ENCODE measurements at places on chromosomes 5 and 9. TPM values are rescaled to one million over a fixed set of nuclear protein-coding genes. Genes with fewer than 3 reads are reported as not detected.

REEP2 gene
- total RNA-seq, result 7.7 TPM

- no peaks in the 10 kb centered on the region for H3K36me3 ChIP-seq
- H3K4me3 ChIP-seq, result no peak overlapping the region
- no peaks in the 10 kb centered on the region for H3K27me3 ChIP-seq
- no peak for DNase-seq
- no peak overlapping the region for H3K27ac ChIP-seq
These were observed 8.1 kb downstream of the SEMA4D start for GRCh38 chr9:89489548-89490530.

CARTPT gene
- total RNA-seq, result not detected

GRCh38 chr5:75512383-75513074, 838 bp downstream of the POLK start:
- peaks cover 74% of the 10 kb centered on the region for H3K4me1 ChIP-seq
- H3K36me3 ChIP-seq, result no peaks in the 10 kb centered on the region
- no peaks in the 10 kb centered on the region for H3K27me3 ChIP-seq
- H3K27ac ChIP-seq, result peak overlapping the region; percentile 92

ZFP37 gene
- total RNA-seq, result 3.5 TPM

DNA sequence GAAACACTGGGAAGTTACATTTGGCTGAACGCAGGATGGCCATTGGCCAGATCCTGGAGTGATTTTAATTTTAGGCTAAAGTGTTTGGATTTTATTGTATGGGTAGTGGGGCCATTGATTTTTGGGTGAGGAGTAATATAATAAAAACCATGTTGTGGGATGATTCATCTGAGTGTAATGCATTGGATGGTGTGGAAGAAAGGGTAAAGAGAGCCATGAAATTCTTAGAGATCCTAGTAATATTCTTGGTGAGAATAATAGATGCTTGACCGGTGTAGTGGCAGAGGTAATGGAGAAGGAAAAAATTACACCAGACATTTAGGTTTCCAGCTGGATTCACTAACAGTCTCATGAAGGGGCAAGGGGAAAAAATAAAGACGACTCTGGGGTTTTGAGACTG, 158.1 kb downstream of the NPR3 start:
- no peak overlapping the region for H3K27ac ChIP-seq
- no peaks in the 10 kb centered on the region for H3K36me3 ChIP-seq
- H3K4me3 ChIP-seq, result no peak overlapping the region
- DNase-seq, result no peak
- no peaks in the 10 kb centered on the region for H3K4me1 ChIP-seq

- H3K27ac ChIP-seq, result no peak overlapping the region
- H3K27me3 ChIP-seq, result peaks cover 4% of the 10 kb centered on the region
- H3K36me3 ChIP-seq, result no peaks in the 10 kb centered on the region
- no peak for DNase-seq
- H3K4me3 ChIP-seq, result no peak overlapping the region
These were observed 92.7 kb upstream of the SMIM23 start for GRCh38 chr5:171692936-171693335.

TSSK1B gene
- total RNA-seq, result not detected

- no peak for DNase-seq
- no peaks in the 10 kb centered on the region for H3K27me3 ChIP-seq
- H3K4me3 ChIP-seq, result no peak overlapping the region
- H3K36me3 ChIP-seq, result no peaks in the 10 kb centered on the region
- H3K4me1 ChIP-seq, result no peaks in the 10 kb centered on the region
These were observed 214.9 kb upstream of the WWC1 start for GRCh38 chr5:168076561-168076991.

- H3K27ac ChIP-seq, result no peak overlapping the region
- no peaks in the 10 kb centered on the region for H3K27me3 ChIP-seq
- H3K4me1 ChIP-seq, result no peaks in the 10 kb centered on the region
- H3K36me3 ChIP-seq, result peaks cover 95% of the 10 kb centered on the region
These were observed 58.1 kb downstream of the PPIP5K2 start for GRCh38 chr5:103178167-103178566.

DNA sequence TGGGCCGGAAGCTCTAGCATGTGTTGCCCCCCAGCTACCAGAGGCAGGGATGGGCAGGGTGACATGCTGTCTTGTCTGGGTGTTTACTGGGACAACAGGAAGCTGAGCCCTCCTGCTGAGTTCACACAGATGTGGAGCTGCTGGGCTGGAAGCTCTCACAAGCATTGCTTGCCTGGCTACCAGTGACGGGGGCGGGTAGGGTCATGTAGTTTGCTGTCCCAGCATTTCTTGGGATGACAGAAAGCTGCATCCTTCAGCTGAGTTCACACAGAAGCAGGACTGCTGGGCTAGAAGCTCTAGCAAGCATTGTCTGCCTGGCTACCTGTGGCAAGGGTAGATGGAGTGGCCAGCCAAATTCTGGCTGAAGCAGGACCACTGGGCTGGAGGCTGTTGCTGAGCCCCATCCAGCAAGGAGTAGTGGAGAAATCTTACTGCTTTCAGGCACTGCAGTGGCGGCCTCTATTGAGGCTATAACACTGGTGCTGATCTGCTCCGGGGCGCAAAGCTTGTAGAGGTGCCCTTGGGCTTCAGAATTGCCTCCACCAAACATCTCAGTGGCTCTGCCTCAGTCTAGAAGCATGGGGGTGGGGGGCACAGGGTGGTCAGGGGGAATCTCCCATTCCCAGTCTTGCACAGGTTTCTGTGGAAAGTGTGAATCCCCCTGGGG, 25.1 kb downstream of the POLK start:
- no peaks in the 10 kb centered on the region for H3K36me3 ChIP-seq
- peaks cover 13% of the 10 kb centered on the region for H3K4me1 ChIP-seq
- no peak for DNase-seq
- no peak overlapping the region for H3K27ac ChIP-seq
- H3K4me3 ChIP-seq, result no peak overlapping the region
- H3K27me3 ChIP-seq, result no peaks in the 10 kb centered on the region

DNA sequence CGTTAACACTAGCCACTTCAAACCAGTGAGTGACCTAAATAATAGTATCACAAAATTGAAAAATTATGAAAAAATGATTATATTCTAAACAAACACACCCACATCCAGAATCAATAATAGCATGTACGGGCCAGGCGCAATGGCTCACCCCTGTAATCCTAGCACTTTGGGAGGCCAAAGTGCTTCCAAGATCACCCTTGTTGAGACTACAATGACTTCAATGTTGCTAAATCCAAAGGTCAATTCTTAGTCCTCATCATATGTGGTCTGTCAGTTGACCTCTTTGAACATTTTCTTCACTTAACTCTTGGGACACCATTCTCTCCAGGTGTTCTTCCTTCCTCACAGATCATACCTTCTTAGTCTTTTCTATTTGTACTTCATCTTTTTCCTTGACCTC, 11.3 kb downstream of the RIOK2 start:
- H3K27ac ChIP-seq, result no peak overlapping the region
- peaks cover 100% of the 10 kb centered on the region for H3K36me3 ChIP-seq
- no peaks in the 10 kb centered on the region for H3K27me3 ChIP-seq
- no peak overlapping the region for H3K4me3 ChIP-seq

DNA sequence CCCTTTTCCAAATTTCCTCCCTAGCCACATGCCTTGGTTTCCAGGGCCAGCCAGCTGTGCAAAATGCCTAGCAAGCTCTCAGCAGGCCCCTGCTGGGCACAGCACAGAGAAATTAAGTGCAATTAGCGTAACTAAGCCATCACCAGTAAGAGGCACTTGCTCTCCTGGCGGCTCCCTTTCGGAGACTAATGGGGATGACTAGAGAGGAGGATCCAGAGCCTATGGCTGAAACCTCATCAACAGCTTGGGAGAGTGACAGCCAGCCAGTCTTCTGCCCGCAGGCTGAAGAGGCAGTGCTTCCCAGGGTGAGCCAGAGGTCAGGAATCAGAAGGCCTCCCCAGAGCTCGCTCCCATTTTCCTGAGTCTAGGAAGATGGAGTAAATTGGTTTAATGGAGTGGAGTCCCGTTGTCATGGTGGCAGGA, 108.4 kb downstream of the KCNIP1 start:
- H3K36me3 ChIP-seq, result no peaks in the 10 kb centered on the region
- no peaks in the 10 kb centered on the region for H3K27me3 ChIP-seq
- no peak overlapping the region for H3K27ac ChIP-seq

DNA sequence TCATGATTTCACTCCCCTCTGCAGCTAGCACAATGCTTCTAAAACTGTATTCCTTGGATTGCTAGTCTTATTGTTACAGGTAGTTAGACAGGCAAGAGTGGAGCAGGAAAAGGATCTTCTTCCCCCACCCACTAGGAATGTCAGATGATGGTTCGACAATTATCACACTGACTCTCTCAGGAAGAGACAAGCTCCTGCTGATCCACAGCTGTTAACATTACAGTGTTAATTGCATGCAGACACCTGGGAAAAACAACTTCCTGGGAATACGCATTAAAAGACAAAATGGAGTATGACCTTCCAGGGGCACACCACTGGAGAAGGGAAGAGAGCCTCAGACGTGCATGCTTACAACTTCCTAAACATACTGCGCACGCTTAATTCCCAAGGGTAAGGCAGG, 46.2 kb upstream of the LIFR start:
- peak overlapping the region; percentile 29 for H3K27ac ChIP-seq
- H3K4me3 ChIP-seq, result no peak overlapping the region
- no peak for DNase-seq
- no peaks in the 10 kb centered on the region for H3K27me3 ChIP-seq
- H3K4me1 ChIP-seq, result peaks cover 56% of the 10 kb centered on the region
- no peaks in the 10 kb centered on the region for H3K36me3 ChIP-seq

CCDC183 gene
- total RNA-seq, result 6.2 TPM

ZFP2 gene
- total RNA-seq, result 1.2 TPM

- H3K36me3 ChIP-seq, result no peaks in the 10 kb centered on the region
- no peaks in the 10 kb centered on the region for H3K27me3 ChIP-seq
- H3K4me3 ChIP-seq, result no peak overlapping the region
- peak; percentile 42 for DNase-seq
- H3K27ac ChIP-seq, result no peak overlapping the region
These were observed 96.0 kb upstream of the SLC28A3 start for GRCh38 chr9:84436386-84437109.

STC2 gene
- 2.4 TPM for total RNA-seq

DNA sequence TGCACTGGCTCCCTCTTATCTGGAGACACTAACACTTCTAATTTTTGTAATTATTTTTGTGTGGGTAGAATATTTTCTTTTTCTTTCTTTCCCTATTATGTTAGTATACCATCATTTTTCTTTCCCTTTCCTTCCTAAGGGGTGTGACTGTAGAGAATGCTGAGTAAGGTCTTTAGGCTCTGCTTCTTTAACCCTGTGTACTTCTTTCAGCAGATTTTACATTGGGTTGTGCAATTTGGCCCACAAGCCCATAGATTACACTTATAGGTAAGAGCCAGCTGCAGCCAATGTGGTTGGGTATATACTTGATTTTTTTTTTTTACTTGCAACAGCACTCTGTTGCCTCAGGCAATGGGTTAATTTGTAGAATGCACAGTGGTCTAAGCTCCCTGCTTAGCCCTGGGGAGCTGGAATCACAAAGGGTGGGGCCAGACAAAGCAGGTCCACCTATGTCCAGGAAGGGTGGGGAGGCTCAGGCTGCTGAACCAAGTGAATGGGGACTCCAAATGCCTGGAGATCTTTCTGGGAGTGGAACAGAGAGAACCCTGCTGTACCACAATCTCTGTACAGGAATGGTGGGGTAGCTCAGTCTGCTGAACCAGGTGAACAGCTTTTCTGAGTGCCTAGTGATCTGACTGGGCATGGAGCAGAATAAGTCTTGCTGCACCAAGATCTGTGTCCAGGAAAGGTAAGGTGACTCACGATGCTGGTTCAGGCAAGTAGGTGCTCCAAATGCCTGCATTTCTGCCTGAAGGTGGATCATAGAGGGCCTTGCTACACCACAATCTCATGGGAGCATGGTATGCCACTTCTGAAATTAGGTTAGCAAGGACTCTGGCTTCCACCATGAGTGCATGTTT, 64.9 kb downstream of the SLC25A46 start:
- H3K36me3 ChIP-seq, result no peaks in the 10 kb centered on the region
- H3K27ac ChIP-seq, result no peak overlapping the region
- no peaks in the 10 kb centered on the region for H3K4me1 ChIP-seq
- H3K27me3 ChIP-seq, result no peaks in the 10 kb centered on the region
- DNase-seq, result no peak

SLC36A1 gene
- 27.8 TPM for total RNA-seq

NKD2 gene
- not detected for total RNA-seq

DNA sequence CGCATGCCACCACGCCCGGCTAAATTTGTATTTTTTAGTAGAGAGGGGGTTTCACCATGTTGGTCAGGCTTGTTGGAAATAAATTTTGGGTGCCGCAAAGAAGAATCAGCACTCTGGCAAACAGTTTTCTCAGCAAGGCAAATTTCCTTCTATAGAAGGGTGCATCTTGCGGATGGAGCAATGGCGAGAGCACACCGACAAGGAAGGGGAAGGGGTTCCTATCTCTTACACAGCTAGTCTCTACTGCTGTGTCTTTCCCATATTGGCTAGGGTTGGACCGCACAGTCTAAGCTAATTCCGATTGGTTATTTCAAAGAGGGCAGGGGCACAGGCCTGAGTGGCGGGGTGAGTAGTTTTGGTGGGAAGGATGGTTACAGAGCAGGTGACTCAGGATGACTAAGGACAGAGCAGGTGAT, 707 bp downstream of the GTF3C5 start:
- H3K4me1 ChIP-seq, result peaks cover 18% of the 10 kb centered on the region
- peaks cover 4% of the 10 kb centered on the region for H3K36me3 ChIP-seq
- no peak for DNase-seq
- H3K27me3 ChIP-seq, result no peaks in the 10 kb centered on the region
